Stimulated activated CD8-positive, alpha-beta memory T cell treated with anti-CD3 and anti-CD28 coated beads, Interleukin-7, amount 100 ng/mL, for 48 hours (primary cell): ENCODE measurements at places on chromosomes 1 and 21.

DNA sequence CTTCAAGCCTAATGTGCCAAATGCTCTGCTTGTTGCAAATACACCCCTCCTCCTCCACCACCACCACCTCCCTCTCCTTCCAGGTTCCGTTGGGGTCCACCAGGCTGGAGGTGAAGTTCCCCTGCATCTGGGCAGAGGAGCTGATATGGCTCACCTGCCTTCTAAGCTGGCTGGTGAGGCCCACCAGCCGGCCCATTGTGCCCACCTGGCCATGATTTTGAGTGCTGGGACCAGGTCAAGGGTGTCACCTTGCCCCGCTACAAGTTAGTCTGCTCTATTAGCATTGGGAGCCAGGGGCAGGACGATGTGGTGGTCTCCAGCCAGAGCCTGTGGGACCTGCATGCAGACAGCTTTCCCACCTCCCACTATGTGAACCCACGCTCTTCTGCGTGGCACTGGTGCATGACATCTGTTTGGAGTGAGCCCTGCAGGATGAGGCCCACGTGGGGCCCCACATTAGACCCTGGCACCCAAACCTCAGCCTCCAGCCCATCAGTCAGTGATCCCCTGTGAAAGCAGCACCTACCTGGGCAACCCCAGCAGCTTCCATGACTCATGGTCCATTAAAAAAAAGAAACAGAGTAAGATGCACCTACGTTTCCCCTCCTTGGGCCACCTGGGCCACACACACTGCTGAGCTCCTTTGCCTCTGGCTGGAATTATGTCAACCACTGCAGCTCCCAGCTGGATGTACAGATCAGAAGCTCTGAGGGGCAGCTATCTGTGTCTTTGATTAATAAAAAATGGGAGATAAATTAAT, 15.6 kb upstream of the CDCP2 start:
- no peak for DNase-seq

GRCh38 chr1:209375097-209375496, 208.4 kb upstream of the CAMK1G start:
- no peak for DNase-seq

DNA sequence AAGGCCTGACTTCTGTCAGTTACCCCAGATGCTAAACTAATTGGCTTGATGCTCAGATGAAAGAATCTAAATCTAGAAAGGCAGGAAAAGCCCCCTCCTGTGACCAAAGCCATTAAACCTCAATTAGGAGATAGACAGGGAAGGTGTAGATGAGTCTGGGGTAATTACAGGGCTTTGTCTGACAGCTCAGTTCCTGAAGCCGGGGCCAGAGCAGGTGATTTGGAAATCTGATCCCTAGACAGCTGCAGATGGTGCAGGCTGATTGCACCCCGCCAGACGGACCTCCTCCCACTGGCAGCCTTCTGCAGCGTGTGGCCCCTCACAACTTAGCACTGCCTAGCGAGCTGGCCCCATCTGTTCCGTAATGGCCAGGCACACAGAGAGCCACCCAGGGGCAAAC, 395.1 kb downstream of the HLX start:
- no peak for DNase-seq

- no peak for DNase-seq
Observed at GRCh38 chr1:72637593-72637992, 355.3 kb upstream of the NEGR1 start.

DNA sequence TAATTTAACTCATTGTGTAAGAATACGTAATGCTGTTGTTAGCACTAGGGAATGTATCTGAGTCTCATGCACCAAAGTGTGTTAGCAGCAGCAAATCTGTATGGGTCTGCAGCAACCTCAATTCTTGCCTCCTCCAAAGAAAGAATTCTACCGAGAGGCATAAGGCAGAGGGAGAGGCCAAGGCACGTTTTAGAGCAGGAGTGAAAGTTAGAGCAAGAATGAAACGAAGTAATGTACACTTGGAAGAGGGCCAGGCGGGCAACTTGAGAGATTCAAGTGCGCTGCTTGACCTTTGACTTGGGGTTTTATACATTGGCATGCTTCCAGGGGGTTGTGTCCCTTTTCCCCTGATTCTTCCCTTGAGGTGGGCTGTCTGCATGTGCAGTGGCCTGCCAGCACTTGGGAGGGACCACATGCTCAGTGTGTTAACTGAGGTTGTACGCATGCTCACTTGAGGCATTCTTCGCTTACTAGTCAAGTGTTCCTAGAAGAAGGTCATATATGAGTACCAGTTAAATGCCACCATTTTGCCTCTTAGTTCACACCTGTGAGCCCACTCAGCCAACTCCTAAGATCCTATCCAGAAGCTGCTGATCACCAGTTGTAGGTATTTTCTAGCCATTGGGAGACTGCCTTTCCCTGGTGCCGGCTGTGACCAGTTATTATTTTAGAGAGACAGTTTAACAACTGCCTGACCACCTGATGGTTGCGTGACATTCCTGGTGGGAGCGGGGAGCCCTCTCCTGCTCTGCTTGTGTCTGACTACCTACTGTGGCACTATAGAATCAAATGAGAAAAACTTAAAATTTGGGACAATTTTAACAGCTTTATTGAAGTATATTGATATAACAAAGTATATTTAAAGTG, 2.7 kb upstream of the CNN3 start:
- no peak for DNase-seq

- DNase-seq = no peak
Observed at GRCh38 chr1:19035377-19036040, 79.0 kb upstream of the IFFO2 start.

- DNase-seq = no peak
Observed at GRCh38 chr1:19043579-19044443, 87.3 kb upstream of the IFFO2 start.

GRCh38 chr1:33372677-33373076, 51.8 kb upstream of the A3GALT2 start:
- DNase-seq = no peak

GRCh38 chr21:15240848-15241247, 176.0 kb upstream of the NRIP1 start:
- no peak for DNase-seq

DNA sequence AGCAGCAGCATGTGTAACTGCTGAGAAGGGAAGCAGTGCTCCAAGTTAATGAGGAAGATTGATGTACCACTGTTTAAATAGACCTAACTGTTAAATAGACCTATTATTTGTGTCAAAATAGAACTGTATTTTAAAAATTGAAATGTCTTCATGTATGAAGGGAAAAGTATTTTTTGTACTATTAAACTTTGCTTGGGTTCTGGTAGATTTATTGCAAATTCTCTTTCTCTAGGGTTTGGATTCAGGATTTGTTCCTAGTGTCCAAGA, 128.3 kb downstream of the OSBPL9 start:
- DNase-seq = no peak

DNA sequence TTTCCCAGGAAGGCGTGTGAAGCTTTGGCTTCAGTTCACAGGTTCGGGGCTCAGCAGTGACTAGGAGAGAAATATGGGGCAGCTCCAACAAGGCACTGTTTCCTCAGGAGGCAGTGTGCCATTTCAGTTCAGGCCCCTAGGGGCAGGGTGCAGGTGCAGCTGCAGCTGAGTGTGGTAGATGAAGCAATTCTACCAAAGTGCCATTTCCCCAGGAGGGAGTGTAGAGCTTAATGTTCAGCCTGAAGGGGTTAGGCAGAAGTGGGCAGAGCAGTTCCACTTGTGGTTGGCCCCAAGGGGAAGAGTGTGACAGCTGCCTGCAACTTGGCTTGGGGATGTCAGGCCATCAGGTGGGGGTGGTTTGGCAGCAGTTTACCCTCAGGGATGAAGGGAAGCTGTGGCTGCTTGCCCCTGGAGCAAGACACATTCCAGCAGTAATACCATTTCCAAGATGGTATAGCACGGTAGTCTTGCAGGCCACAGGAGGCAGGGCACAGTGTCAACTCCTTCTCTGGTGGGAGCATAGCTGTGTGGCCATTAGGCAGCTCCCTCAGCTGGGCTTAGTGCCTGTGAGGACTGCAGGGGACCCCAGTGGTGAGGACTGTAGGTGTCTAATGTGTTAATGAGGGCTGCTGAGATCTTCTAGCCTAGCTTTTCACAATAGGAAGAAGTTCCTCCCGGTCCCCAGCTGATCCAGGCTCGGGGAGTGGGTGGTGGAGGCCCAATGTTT, 34.7 kb downstream of the RGSL1 start:
- DNase-seq = no peak

DNA sequence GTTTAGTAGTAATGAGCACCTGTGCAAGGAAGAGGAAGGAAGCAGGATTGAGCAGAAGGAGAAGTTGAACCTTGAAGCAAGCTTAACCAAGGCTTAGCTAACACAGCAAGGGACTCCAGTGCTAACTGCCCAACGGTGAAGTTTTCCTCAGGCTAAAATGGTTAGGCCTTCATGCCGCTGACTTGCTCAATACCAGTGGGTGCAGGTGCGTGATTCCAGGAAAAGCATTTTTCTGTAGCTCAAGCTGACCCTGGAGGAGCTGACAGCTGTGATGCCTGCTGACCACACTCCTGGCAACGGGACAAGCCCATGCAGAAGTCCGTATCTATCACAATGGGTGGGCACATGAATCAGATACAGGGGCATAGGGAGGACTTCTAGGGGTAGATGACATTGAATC, 76.5 kb upstream of the FGGY start:
- DNase-seq = no peak

- DNase-seq = no peak
Observed at GRCh38 chr1:210598135-210598652, 269.5 kb downstream of the HHAT start.

DNA sequence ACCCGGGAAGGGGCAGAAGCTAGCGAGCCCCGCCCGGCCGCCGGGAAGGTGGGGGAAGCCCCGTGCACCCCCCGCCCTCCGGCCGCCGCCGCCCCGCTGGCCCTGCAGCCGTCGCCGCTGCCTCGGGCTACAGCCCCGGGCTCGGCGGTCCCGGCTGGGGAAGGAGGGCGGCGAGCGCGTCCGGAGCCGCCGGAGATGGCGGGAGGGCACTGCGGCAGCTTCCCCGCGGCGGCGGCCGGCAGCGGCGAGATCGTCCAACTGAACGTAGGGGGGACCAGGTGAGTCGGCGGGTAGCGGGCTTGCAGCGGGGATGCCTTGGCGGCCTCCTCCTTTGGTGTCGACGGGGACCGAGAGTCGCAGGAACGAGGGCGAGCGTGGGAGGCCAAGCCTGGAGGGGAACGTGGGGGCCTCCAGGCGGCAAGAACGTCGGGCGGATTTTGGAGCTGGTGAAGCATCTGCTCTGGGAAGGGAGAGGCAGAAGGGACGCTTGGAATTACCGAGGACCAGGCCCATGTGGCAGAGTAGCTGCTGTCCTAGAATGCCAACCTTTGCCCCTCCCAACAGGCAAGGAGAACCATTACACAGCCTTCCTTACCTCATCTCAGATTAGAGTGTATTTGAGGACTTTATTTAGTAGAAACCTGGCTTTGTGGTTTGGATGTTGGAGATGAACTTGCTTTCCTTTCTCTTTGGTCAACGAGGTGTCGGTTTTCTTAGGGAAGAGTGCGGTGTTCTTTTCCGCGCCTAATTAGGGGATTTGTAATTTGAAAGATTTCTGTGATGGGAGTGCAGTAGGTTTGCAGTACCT, 591 bp downstream of the KCTD3 start:
- DNase-seq = peak; percentile 4

DNA sequence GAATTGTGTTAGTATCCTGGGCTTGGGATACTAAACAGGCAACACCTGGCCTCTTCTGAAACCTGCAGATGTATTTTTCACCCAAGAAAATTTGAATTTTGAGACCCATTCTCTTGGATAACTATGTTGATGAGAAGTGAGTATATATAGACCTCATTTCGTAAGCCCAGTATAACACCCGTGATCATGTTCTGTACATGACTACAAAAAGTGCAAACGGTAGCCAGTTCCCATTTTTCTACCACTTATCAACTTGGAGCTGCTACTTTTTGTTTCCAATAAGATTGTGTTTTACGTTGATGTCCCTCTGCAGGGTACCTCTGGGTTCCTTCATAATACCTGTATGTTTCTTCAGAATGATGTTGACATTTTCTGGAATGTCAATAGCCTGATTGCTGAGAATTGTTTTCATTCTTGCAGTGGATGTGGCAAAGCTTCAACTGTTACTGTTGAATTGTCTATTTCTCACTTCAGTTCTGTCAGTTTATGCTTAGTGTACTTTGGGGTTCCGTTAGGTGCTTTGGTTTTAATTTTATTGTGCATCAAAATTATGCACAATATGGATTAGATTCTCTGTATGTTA, 48.1 kb downstream of the ZFYVE9 start:
- no peak for DNase-seq

GRCh38 chr1:110700767-110701166, 26.0 kb upstream of the KCNA3 start:
- no peak for DNase-seq

GRCh38 chr1:192438737-192439136, 121.9 kb downstream of the RGS21 start:
- no peak for DNase-seq

DNA sequence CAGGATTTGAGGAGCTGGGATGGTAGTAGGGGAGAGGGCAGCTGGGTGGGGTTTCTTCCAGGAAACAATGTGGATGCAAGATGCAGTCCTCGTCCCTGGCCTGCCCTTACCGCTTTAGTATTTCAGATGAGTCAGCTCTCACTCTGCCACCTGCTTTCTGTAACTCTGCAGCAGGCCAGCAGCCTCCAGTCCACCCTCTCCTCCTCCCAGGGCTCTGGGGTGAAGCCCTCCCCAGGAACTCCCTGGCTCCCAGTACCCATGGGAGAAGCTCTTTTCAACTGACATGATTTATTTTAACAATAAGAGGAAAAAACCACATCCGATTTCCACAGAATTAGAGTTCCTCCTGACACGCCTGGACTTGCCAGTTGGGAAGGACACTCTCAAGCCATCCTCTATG, 39.0 kb upstream of the IL20 start:
- DNase-seq = no peak

GRCh38 chr1:20590306-20590777, 1.4 kb downstream of the CDA start:
- no peak for DNase-seq

- no peak for DNase-seq
Observed at GRCh38 chr21:38082936-38083485, 166.8 kb upstream of the KCNJ6 start.

GRCh38 chr1:1109743-1110142, 6.1 kb downstream of the C1orf159 start:
- no peak for DNase-seq

GRCh38 chr1:85398391-85399064, 66.4 kb downstream of the DDAH1 start:
- DNase-seq = no peak

GRCh38 chr1:165187031-165188009, 169.2 kb downstream of the LMX1A start:
- DNase-seq = no peak

DNA sequence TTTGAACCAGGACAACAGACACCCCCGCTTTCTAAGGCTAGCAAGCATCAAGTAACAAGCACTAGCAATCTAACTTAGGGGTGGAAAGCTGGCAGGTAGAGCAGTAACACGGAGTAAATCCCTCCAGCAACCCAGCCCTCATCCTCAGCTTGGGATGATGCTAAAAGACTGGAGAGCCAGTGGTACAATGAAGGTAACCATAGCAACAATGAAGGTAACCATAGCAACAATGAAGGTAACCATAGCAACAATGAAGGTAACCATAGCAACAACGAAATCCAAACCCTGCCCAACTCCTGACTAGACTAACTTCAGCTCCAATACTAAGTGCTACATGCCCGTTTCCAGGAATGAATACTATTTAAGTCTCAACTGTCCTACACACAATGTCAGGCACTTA, 22.2 kb upstream of the EIF4G3 start:
- no peak for DNase-seq
